ENCODE measurements at places on chromosomes 12 and 14.

- DNase-seq, result no peak
These were observed 10.6 kb upstream of the LBHD2 start for GRCh38 chr14:103073367-103073875.

DNA sequence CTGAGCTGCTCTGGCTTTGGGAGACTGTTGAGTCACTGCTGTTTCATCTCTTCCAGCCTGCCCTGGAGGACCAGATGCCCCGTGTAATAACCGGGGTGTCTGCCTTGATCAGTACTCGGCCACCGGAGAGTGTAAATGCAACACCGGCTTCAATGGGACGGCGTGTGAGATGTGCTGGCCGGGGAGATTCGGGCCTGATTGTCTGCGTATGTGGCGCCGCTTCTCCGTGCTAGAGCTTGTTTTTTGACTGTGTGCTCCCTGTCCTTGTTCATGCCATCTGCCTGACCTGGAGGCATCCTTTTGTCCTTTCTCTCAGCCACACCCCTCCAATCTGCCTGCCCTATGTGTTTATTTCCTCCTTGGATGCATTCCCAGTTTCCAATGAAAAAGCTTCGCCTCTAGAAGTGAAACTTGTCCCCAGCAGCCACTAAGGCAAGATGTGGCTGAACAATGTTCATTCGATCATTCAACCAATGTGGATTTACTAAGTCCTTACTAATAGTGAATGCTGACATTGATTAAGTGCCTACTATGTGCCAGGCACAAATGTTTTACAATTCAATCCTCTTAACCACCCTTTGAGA lies 98.6 kb downstream of the NT5DC3 start:
- no peak for DNase-seq

GRCh38 chr12:4763549-4763948 lies 43.3 kb downstream of the GALNT8 start:
- DNase-seq, result peak; percentile 39

DNA sequence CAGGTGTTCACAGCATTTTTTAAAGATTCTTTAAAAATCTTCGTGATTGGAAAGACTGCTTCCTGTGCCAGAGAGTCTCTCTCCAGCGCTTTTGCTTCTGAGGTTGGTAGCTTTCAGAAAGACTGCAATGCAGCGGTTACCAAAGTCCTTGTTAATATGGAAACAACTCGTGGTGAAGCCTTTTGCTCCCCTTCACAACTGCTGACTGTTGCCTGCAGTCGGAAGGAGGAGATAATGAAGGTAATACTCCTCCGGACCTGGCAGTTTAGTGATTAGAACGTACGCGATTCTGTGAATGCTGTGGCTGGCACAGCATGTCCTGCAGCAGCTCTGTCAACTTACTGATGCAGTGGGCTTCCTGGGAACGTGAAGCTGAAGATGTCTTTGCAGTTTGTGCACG lies 50.9 kb downstream of the TRAF3 start:
- DNase-seq, result no peak

DNA sequence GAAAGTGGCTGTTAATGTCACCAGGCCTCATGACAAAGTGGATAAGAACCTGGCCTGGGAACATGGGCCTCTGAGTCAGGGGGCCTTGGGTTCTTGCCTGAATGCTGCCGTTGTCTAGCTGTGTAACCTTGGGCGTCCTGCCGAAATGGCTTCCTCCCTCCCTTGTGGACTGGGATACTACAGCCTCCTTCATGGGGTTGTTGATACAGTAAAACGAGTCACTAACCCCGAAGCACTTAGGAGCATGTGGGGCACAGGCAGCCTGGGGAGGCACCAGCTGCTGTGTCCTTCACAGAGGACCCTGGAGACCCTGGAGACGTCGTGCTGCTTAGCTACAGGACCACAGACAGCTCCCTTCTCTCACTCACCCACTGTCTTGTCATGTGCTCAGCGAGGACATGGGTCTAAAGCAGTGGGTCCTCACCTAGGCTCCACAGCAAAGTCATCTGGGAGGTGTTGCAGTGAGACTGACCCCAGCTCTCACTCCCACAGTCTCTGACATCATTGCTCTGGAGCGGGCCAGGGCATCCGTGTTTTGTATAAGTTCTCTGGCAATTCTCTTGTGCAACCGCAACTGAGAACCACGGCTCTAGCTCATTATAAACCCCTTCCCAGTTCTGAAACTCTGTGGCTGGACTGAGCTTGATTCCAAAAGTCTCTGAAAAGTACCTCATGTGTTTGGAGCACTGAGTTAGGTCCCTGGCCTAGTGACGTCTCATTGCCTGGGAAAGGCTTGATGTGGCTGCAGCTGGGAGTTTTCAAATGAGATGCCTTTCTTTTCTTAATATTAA lies 42.1 kb downstream of the SERPINA3 start:
- DNase-seq, result no peak

DNA sequence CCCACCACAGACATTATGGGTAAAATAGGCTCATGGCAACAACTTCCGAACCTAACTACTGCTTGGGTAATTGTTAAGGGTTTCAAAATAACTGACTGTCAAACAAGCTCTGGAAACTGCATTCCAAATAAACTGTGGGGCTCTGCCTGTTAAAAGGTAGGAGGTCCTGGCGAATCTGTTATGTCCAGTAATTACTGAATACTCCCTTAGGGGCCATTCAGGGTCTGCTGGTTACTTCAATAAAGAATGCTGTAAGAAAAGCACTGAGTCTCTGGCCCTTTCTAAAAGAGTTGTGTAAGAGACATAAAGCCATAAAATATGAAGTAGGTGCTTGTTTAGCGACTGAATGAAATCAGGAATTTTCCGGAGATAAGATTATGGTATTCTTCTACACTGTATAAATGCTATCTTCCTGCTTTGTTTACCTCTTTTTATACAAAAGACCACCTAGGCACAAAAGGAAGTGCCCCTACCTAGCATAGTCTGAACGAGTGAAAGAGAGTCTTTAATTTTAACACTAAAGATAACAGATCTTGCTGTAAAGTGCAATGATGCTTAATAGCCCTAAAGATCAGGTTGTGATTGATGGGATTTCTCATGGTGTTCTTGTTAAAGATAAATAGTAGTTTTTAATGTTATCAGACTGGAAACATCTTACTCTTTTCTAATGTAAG lies 127.8 kb downstream of the FBXL14 start:
- no peak for DNase-seq

DNA sequence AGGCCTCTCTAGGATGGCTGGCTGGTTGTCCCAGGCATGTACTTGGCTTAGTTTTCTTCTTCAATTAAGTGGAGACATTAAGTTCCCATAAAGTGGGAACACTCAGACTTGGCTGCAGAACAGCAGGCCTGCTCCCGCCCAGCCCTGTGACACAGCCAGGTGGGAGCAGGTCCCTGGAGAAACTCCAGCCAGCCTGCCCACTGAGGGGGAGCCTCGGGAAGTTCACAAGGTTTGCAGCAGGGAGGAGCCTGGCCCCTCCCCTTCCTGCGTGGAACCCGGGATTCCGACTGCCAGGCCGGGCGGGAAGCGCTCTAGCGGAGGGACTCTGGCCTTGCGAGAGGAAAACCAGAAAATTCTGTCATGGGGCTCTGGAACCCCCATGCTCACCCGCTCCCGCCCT lies 98.3 kb upstream of the EVL start:
- no peak for DNase-seq

- no peak for DNase-seq
These were observed 26.0 kb downstream of the WBP11 start for GRCh38 chr12:14777271-14777670.

Data from Jurkat, Clone E6-1 (cell line).